ENCODE measurements at places on chromosomes 6 and 20. TPM values are rescaled to one million over a fixed set of nuclear protein-coding genes. Genes with fewer than 3 reads are reported as not detected.
A peak's percentile ranks its signal among the peaks of the same experiment; 100 is the strongest.

TGM3 gene
- total RNA-seq: not detected

GRCh38 chr6:48912503-48912902, 550.5 kb downstream of the MMUT start:
- no peak overlapping the region for H3K4me3 ChIP-seq
- no peaks in the 10 kb centered on the region for H3K36me3 ChIP-seq
- no peaks in the 10 kb centered on the region for H3K4me1 ChIP-seq
- H3K27ac ChIP-seq: no peak overlapping the region
- H3K27me3 ChIP-seq: no peaks in the 10 kb centered on the region

GRCh38 chr6:136657666-136658065, 107.4 kb upstream of the MAP7 start:
- no peak for DNase-seq
- H3K4me1 ChIP-seq: peaks cover 6% of the 10 kb centered on the region
- H3K27ac ChIP-seq: no peak overlapping the region
- no peaks in the 10 kb centered on the region for H3K36me3 ChIP-seq
- H3K4me3 ChIP-seq: no peak overlapping the region
- H3K27me3 ChIP-seq: no peaks in the 10 kb centered on the region

DNA sequence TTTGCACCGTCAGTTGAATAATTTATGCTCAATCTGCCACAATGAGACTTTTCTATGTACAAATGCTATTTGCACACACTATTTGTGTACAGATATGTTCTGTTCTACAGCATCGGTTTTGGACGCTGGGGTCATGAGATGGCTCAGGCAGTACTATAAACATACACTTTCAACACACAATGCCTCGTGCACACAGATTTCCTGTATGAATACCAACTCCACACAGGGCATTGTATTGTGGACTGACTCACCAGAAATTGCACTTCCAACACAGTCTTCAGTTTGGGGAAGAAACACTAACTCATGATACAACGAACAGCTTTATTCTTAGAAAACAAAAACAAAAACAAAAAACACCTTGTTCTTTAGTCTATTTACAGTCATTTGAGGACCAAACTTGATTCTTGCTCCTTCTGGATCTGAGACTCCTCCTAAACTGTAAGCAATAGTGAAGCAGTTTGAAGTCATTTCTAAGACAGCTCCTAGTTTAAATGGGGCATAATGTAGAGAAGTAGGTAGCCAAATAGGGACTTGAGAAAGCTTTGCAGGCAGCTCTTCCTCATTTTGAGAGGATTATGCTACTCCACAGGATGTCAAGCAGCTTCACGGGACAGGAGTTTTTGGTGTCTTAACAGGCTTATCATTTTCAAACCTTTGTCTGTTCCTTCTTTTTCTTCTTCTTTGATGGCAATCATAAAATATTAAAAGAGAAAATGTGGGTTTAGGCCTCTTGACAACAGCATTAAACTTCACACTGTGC, 33.7 kb downstream of the GJA10 start:
- H3K27ac ChIP-seq: no peak overlapping the region
- no peaks in the 10 kb centered on the region for H3K4me1 ChIP-seq

GRCh38 chr20:49395183-49395582, 87.3 kb downstream of the KCNB1 start:
- peaks cover 37% of the 10 kb centered on the region for H3K4me1 ChIP-seq
- H3K4me3 ChIP-seq: no peak overlapping the region
- H3K36me3 ChIP-seq: no peaks in the 10 kb centered on the region
- no peaks in the 10 kb centered on the region for H3K27me3 ChIP-seq
- no peak overlapping the region for H3K27ac ChIP-seq
- DNase-seq: no peak

- H3K27me3 ChIP-seq: no peaks in the 10 kb centered on the region
- peak overlapping the region; percentile 80 for H3K27ac ChIP-seq
- peaks cover 12% of the 10 kb centered on the region for H3K36me3 ChIP-seq
- peaks cover 44% of the 10 kb centered on the region for H3K4me1 ChIP-seq
Measured at GRCh38 chr20:49866051-49866450, 49.3 kb downstream of the SPATA2 start.

DNA sequence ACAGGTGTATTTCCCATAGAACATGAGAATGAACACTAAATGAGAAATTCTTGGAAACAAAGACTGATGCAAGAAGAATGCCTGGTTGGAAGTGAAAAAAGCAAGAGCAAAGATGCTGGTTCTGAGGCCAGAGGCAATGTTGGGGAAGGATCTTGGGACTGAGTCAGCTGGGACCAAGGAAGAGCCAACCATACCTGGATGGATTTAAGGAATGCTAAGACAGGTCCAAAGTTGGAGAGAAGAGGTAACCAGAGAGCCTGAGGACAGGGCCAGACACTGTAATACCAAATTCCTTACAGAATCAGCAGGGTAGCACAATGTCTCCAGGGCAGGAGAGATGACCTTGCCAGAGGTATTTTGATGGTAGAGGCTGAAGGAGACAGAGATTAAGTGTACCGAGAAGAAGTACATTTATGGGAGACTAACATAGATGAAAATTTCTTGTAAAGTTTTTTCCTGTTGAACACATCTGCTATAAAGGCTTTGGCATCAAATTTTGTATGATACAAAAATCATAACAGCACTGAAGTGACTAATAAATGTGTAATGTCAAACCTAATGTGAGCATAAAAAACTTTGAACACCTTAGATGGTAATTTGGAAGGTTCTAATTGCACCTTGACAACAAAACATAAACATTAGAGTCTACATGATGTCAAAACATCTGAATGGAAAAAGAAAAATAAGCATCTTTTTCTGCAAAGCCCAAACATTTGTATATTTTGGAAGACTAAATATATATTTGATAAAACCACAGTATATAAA, 221.7 kb upstream of the MARCKS start:
- H3K27me3 ChIP-seq: no peaks in the 10 kb centered on the region
- peaks cover 63% of the 10 kb centered on the region for H3K4me1 ChIP-seq
- no peak overlapping the region for H3K4me3 ChIP-seq
- no peak for DNase-seq

GRCh38 chr20:57974863-57975262, 253.6 kb downstream of the ANKRD60 start:
- DNase-seq: no peak
- H3K27me3 ChIP-seq: peaks cover 46% of the 10 kb centered on the region
- H3K4me1 ChIP-seq: no peaks in the 10 kb centered on the region
- no peaks in the 10 kb centered on the region for H3K36me3 ChIP-seq

DNA sequence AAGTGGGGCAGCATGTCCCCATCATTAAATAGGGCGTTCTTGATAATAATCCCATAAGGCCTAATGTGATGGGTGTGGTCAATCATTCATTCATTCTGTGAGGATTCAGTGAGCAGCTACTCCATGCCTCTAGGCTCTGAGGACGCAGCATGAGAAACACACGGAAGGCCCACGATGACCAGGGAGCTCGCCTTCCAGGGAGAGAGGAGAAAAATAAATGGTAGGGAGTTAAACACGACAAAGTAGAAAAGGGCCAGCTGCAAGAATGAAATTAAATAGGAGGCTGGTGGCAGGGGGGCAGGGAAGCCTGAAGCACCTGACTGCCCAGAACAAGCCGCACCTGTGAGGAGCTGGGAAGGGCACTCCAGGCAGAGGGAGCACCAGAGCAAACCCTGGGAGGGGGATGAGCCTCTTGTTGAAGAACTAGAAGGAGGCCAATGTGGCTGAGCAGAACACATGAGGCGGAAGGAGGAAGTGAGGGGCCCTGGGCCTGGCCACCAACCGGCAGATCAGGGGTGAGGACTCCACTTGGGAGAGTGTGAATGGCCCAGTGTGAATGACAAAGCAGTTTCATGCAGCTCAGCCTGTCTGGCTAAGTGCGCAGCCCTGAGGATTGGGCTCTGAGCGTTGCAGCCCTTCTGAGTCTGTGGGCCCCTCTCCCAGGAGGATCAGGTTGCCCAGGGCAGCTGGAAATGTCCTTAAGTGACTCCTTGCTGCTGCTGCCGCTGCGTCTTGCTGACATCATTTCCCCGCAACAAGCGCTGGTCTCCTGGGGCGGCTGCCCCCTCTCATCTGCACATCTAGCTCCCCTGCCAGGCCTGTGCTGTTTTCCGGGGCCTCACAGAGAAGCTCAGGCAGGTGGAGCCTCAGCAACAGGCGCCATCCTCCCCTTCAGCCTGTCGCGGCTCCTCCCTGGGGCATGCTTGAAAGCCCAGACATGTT, 99.9 kb downstream of the CDH26 start:
- H3K4me3 ChIP-seq: no peak overlapping the region
- H3K27ac ChIP-seq: peak overlapping the region; percentile 79
- peaks cover 49% of the 10 kb centered on the region for H3K4me1 ChIP-seq
- H3K36me3 ChIP-seq: no peaks in the 10 kb centered on the region
